Stimulated activated CD8-positive, alpha-beta memory T cell treated with anti-CD3 and anti-CD28 coated beads, Interleukin-4, amount 100 ng/mL, for 1 hour (primary cell): ENCODE measurements at places on chromosomes 2 and 18.
A peak's percentile ranks its signal among the peaks of the same experiment; 100 is the strongest.

- DNase-seq: no peak
Observed at GRCh38 chr18:40930211-40930882, 1024.7 kb upstream of the PIK3C3 start.

DNA sequence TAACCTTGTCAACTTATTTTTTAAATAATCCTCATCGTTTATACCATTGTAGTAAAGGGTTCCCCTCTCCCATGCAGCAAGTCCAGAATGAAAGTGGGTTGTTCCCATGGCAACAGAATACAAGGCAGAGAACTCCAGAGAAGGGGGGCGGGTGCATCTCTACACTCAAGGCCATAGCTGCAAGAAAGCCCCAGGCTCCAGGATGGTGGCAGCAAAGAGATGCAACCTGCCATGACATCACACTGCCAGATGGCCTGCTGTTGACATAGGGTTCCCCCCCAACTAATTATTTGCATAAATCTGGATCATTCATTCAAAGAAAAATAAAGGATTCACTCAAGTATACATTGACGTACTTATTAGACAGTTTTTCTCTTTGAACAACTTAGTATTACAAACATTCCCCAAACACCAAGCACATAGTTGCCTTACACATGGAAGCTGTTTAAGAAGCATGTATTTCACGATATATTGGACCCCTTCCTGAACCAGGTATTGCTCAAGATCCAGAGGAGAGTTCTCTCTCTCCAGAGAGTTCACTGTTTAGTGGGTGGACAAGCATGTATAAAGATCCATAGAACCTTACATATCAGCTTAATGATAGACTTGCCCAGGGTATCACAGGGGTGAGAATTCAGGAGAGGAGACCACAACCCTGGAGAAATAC, 87.4 kb upstream of the KLF7 start:
- no peak for DNase-seq

DNA sequence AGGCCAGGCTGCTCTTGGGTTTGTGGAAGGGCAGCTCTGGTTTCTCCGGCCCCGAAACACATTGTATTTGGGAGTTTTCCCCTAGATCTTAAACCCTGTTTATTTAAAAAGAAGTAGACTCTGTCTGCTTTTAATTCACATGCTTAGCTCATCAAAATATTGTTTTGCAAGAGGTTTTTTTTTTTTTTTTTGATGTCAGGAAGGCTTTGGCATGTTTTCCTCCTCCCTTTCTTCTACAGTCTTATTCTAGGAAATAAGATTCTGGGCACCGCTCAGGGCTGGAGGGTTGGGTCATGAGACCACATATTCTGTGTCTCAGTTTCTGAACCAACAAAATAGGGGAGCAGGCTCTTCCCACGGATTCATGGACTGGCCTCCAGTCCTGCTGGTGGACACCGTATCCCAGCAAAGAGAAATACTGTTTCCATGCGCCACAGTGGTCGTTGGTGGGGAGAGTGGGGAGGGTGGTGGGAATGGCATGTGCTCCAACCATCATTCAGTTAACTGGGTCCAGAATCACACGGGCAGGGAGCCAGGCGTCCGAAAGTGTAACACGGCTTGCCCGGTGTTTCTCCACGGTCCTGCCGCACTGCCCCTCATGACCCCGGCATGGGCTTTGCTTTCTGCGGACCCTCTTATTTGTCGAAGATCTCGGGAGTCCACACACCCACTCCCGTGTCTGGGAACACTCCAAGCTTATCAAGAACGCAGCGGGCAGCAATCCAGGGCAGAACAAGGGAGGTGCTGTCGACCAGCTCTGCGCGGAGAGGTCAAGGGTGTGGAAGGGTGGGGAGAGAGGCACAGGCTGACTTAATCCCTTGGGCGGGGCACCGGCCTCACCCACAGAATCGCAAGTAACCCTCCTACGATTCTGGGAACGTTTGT, 176.7 kb downstream of the GLI2 start:
- no peak for DNase-seq

- DNase-seq: no peak
Observed at GRCh38 chr18:58845928-58846724, 18.6 kb upstream of the ZNF532 start.

DNA sequence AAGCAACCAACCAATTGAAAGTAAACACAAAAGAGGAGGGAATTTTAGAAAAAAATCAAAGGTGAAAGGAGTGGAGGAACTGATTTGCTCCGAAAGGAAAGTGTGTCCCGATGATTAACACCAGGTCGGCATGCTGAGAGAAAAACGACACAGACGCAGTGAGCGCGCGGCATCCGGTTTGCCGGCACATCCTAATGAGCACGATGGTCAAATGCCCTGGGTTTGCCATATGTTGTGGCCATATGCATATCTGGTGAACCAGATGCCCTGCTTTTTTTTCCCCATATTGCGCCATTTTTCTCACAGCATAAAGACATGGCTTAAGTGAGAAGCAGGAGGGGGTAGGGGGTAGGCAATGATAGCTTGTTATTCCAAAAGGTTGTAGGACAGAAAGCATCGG, 626.7 kb downstream of the BCL11A start:
- no peak for DNase-seq

GRCh38 chr2:175414191-175414881, 232.8 kb upstream of the ATP5MC3 start:
- DNase-seq: no peak

- no peak for DNase-seq
Observed at GRCh38 chr18:66682855-66683322, 79.0 kb upstream of the CDH19 start.

DNA sequence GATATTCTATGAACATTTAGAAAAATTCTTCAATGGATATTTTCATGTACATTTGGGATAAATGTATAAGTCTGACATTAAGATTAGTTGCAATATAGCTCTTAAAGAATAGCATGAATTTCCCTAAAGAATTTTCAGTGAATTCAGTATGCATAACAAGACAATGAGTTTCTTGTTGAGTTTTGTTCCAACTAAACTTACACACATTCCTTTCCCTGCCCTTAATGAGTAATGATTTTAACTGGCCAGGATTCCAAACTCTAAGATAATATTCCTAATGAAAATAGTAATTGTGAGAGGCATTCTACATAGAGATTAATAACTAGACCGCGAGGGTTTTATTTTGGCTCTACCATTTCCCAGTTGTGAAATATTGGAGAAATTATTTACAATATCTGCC, 390.3 kb upstream of the GALNT5 start:
- no peak for DNase-seq

GRCh38 chr2:69553991-69554390, 89.5 kb downstream of the AAK1 start:
- no peak for DNase-seq

DNA sequence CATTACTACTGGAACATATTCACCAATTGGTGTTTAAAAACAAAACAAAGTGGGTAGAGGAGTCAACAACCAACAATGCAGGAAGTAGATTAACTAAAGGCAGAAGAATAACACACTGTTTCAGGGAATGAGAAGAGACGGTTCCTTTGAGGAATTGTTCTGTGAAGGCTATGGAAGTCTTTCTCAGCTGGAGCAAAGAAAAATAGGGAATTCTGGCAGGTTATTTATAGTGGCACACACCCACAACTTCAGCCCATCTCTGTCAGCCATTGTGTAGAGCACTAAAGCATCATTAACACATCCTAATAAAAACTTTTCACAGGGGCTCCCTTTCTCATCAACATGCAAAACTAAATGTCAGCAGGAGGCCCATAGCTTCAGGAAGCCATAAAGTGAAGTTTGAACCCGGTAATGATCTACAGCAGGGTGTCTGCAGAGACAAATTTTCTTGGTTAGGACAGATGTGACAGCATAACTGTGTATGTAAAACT, 113.6 kb downstream of the CDH2 start:
- no peak for DNase-seq

DNA sequence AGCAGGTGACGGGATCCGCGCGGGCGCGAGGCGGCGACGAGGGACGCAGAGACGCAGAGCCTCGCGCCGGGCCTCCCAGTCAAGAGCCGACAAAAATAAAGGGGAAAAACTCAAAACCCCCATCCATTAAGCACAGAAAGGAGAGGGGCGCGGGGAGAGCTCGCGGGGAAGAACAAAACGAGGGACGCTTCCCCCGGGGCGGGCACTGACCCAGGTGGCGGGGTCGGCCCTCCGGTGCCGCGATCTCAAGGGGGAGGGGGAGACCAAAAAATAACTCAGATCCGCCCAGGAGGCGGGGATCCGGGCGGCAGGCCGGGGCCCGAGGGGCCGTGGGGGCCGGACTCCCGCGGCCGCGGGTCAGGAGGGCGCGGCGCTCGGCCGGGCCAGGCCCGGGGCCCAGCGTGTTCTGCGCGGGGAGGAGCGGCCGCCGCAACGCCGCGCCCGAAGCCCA, 597 bp downstream of the RNF103 start:
- DNase-seq: peak; percentile 17

GRCh38 chr2:20451341-20451740, 4.5 kb downstream of the RHOB start:
- DNase-seq: no peak

DNA sequence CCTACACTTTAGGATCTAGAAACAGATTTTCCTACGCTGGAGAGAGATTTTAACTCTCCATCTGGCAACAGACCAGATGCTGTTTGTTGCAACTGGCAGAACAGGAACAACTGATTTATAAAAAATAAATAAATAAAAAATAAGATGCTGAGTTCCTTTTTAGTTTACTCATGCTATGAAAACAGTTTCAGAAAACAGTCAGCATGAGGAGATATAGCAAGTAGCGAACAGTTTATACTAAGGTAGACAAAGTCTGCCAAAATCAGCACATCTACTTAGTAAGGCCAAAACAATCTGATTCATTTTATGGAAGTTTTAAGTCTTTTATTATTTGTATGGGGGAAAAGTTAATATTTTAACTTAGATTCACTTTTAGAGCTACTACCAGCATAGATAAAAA, 974.0 kb upstream of the CNTNAP5 start:
- DNase-seq: no peak

DNA sequence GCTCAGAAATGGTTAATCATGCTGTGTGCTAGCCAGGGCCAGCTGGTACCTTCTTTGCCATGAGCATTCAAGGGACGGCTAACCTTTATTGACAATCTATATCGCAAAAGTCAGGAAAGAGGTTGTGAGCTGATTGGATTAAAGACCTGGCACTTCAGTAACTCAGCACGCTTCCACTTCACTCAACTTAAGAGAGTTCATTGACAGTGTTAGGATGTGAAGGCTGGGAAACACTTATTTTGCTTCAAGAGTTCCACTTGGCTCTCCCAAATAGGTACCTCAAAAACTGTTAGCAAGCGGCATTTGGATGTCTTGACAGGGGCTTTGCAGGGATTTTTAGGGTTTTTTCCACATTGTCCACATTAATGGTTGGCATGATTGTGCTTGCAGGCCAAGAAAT, 25.1 kb upstream of the TXNDC2 start:
- DNase-seq: no peak

- DNase-seq: no peak
Observed at GRCh38 chr2:168345601-168346000, 98.2 kb upstream of the STK39 start.

DNA sequence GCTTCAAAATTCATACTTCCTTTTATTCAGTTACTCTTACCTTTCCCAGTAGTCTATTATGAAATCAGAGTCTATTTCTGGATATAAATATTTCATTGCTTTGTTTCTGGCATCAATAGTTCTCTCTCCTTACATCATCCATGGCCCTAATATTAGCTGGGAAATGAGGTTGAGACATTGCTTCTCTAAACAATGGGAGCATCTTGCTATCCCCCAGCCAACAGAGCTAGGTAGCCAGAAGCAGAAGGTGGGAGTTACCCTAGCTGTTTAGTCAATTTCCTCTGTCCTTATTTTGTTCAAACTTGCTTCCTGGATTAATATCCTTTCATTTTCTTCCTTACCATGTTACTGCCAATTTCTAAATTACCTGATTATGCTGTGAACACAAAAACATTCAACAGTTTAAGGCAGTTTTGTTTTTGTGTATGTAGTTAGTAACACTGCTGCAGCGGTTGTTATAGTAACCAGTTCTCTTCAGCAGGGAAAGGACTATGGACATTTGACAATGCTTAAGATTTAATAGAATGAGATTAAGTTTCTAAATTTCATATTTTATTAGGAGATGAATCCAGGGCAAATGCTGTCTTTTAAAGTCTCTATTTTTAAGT, 160.5 kb upstream of the KCNJ3 start:
- no peak for DNase-seq

- DNase-seq: no peak
Observed at GRCh38 chr2:204172145-204172600, 235.6 kb downstream of the ICOS start.

DNA sequence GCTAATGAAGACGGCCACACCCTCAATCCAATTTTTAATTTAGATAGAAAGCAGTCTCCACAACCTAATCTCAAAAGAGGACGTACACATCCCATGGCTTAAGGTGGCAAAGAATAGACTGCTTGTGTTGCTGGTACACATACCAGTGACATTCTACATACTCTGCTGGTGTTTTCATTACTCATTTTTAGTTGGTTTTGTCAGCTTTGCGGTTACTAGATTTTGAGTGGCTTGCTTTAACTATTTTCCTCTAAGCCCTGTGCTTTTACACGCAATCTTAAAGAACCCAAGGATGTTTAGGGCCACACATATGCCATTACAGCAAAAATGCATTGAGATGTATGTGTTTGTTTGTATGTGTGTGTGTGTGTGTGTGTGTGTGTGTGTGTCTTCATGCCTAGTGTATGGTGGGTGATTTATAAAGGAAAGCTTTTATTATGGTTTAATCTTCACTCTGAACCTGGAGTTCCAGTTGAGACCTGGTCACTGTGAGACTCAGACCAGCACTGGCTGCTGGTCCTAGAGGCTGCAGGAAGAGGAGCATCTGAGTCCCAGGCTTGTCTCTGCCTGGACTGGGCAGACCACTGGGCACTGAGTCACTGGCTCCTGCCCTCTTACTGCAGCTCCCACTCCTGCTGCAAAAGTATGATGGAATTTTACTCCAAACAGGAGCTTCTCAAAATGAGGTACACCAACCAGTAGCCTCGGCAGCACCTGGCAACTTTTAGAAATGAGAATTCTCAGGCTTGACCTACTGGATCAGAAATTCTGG, 415.9 kb downstream of the NBAS start:
- DNase-seq: no peak
